ENCODE measurements at places on chromosomes 5 and 9.

DNA sequence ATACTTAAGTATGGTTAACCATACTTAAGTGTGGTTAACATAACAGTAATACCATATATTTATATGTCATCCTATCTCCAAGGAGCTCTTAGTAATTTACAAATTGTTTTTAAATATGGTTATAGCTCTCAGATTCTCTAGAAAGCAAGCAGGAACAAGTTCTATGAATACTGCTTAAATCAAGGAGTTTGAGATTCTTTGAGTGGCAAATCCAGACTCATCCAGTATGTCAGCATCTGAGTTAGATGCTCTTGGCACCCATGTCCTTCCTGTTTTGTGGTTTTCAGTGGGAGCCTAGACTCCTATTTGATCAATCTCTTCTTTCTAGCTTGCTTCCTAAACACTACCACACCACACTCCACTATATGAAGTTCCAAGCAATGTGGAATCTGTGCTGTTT, 114.7 kb upstream of the GDNF start:
- no peak for DNase-seq

GRCh38 chr9:18741359-18741758, 267.4 kb downstream of the ADAMTSL1 start:
- DNase-seq = no peak

GRCh38 chr9:31601666-31602065, 782.8 kb upstream of the ACO1 start:
- DNase-seq = no peak

GRCh38 chr9:99296291-99296951, 74.3 kb downstream of the SEC61B start:
- no peak for DNase-seq

GRCh38 chr9:112670991-112671625, 46.8 kb downstream of the INIP start:
- no peak for DNase-seq

DNA sequence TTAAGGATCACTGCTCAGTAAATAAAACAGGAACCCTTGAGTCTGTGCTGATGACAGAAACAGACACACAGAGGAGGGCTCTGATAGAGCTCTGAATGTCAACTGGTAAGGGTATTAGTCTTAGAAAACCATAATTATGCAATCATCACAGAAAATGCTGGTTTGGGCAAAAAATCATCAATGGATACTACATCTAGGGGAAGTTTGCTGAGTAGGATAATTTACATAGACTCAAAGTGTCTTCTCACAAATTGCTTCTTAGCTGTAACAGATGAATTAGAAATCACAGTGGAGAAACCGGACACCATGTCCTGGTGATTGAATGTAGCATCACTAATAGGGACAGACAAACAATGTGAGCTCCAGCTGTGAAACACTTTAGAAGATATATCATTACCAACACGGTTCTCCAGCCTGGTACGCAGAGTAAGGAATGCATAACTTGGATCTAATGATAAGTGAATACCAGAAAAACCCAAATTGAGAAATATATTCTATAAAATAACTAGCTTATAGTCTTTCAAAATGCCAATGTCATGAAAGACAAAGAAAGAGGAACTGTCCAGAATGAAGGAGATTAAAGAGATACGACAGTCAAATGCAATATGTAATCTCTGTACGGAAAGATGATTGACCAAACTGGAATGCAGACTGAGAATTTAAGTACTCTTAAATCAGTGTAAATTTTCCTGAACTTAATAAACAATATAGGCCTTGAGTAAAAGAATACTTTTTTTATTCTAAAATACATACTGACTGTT, 17.3 kb downstream of the CHD1 start:
- DNase-seq = no peak

GRCh38 chr9:108477529-108478006, 378.2 kb downstream of the ACTL7B start:
- no peak for DNase-seq

DNA sequence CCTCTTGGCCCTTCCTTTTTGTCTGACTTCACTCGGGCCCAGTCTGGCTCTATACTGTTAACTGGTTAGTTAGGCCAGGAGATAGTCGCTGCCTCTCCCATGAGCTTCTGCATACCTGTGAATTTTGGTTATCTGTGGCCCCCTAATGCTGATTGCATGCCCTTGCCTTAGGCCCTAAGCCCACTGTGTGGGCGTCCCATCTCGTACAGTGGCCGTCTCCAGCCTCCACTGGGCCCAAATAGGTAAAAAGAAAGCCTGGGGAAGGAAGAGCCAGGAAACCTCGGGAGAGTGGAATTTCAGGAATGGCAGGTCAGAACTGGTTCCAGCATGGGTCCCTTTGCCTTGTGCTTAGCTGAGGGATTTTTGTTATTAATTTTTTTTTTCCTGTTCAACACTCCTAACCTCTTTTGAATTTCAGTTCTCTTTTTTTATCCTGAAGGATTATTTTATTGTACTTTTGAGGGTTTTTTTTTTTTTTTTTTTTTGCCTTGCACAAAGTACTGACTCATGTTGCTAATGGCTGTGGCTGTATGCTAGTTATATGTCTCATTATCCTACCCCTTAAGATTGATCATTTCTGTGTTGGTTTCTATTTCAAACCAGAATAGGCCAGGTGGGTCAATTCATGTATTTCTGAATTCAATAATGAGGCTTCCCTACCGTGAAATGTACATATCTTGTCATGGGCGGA, 3.4 kb downstream of the PRRC2B start:
- no peak for DNase-seq

DNA sequence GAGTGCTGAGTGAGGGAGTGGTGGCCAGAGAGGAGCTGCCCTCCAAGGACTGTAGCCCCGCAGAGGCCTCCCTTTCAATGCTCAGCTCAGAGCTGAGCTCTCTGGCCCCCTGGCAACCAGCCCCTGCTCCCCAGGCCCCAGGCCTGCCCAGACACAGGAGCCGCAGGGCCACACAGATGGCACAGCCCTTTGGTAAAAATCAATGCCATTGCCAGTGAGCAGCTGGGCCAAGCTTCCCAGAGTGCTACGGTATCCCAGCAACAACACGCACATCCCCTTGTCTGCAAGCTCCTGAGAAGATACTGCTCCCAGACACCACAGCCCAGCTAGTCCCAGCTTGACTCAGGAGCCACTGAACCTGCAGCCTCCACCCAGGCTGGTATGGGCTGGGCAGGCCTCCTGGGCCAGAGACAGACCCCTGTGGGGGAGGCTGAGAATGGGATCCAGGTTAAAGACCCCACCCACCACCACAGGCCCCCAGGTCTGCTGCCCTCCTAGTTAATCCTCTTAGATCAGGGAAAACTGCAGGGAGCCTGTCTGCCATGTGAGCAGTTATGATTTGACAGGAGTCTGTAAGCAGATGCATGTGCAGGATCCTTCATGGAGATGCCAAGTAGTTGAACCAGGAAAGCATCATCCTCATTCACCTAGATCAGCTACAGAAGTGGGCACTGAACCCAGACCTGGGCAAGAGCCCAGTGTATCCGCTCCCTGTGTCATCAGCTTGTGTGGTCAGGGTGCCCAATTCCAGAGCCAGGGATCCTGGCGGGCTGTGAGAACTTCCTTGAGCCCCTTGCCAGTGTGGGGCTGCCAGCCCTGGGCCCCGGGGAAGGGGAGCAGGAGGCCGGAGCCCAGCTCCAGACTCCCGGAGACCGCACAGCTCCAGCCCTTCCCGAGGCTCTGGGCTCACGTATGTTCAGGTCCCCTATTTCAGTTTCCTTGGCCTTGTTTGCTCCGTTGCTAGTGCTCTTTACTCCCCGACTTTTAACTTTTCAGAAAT, 26.7 kb upstream of the ADAMTS2 start:
- peak; percentile 42 for DNase-seq

GRCh38 chr5:84411832-84412605, 27.3 kb upstream of the EDIL3 start:
- DNase-seq = no peak

GRCh38 chr9:99511723-99512122, 289.6 kb downstream of the SEC61B start:
- no peak for DNase-seq

All from tibial artery (tissue), 4 donors.